ENCODE measurements at places on chromosomes 1 and 21.

DNA sequence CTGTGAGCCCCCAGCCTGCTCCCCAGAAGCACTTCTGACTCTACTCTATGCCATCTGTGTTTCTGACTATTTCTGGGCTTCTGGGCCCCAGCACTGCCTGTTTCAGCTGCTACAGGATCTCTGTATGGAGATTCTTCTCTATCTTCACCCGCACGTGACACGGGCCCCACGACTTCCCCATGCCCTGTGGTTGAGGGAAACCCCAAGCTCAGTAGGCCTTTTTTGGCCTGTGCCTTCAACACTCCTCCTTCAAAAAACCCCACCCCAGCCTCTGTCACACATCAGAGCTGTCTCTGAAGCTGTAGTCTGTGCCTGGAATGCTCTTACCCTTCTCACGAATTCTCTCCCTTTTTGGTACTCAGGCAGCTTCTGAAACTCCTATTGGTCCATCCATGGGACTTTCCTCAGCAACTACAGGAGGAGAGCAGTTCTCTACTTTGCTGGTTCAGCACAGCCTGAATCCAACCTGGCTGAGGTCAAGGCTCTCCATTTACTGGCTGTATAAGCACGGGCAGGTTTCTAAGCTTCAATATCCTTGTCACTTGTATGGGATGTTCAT lies 2.0 kb upstream of the NID1 start:
- peak; percentile 88 for DNase-seq

- DNase-seq: no peak
Measured at GRCh38 chr1:187236676-187237075, 407.9 kb downstream of the PLA2G4A start.

DNA sequence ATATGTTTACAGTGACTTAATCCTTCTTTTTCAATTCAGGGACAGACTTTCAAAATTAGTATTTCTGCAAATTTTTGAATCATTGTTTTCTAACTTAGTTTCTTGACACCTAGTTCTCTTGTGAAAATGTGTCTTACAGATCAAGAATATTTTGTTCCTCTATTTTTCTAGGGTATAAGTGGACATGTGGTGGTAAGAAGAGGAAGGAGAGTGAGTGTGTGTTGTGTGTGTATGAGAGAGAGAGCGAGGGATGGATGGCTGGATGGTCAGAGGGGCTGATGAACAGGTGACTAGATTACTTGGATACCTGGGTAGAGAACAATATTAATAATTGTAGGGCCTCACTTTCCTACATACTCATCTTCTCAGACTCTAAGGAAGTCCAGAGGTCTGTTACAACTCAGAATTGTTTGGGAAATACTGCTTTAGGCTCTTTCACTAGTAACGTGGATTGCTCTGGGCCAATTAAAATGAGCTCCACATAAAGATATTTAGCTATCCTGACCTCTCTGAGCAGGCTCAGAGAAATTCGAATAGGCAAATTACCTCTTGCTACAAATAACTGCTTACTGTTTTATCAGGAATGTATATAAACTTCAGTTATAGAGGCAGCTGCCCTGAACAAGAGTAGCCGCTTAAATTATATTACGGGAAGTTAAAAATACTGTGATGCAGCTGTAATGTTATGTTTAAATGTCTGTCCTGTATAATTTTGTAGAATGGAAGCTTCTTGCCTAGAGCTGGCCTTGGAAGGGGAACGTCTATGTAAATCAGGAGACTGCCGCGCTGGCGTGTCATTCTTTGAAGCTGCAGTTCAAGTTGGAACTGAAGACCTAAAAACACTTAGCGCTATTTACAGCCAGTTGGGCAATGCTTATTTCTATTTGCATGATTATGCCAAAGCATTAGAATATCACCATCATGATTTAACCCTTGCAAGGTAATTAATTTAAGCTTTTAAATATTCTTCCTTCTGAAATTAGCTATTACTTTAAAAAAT lies 19.7 kb downstream of the GPSM2 start:
- peak; percentile 62 for DNase-seq

DNA sequence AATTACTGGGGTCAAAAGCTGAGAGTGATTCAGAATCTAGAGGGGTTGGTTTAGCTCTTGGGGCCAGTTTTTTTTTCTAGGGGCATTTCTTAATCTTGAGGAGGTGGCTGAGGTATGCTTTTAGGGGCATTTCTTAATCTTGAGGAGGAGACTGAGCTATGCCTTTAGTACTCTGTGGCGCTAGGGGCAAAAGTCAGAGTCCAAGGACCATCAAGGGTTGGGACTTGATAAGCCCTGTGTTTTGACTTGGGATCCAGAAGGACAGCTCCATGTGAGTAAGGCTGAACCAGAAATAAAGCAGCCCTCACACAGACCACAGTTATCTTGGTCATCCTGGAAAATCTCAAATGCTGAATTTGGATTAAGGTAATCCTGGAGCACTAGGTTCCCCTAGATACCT lies 3.9 kb upstream of the CNIH3 start:
- no peak for DNase-seq

- DNase-seq: peak; percentile 58
Measured at GRCh38 chr1:93607814-93608186, 73.8 kb downstream of the BCAR3 start.

GRCh38 chr1:200319148-200319547 lies 90.7 kb downstream of the ZNF281 start:
- no peak for DNase-seq

GRCh38 chr1:220564216-220564615 lies 36.3 kb downstream of the MARK1 start:
- no peak for DNase-seq

All from MV-4-11 (cell line).